ENCODE measurements at places on chromosomes 13 and 19.

DNA sequence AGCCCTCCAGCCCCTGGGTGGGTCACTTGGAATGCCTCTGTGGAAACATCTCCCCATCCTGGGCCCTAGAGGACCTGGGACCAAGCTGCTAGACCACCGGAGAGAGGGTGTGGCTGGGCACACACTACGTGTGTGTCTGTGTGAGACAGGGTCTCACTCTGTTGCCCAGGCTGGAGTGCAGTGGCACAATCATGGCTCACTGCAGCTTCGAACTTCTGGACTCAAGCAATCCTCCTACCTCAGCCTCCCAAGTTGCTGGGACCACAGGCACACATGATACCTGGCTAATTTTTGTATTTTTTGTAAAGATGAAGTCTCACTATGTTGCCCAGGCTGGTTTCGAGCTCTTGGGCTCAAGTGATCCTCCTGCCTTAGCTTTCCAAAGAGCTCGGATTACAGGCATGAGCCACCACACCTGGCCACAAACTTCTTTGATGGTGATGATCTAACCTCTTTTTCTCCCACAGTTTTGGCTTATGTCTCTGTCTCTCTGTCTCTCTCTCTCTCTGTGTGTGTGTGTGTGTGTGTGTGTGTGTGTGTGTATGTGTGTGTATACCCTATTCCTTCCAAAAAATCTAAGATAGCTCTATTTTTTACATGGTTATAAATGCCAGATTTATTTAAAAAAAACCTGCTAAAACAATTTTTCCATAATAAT lies 32.1 kb upstream of the SLC7A9 start:
- DNase-seq, result no peak

- DNase-seq, result peak; percentile 84
Measured at GRCh38 chr13:108326309-108326708, 56.8 kb downstream of the TNFSF13B start.

GRCh38 chr19:23771761-23772674 lies 13.3 kb upstream of the ZNF681 start:
- no peak for DNase-seq

DNA sequence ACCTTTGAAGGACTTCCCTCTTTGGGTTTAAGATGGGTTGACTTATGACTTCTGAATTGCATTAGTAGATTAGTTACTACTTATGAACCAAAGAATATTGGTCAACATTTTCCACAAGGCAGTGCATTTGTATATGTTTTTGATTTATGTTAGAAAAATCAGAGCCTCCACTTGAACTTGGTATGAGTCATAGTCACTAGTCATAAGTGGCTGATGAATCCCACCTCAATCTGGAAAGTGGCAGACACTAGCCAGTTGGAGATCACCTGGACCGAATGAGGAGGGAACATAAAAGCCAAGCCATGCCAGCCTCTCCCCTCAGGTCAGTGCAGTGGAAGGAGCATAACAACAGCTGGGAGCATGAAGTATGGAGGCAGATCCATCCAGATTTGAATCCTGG lies 39.3 kb upstream of the SPART start:
- DNase-seq, result no peak

DNA sequence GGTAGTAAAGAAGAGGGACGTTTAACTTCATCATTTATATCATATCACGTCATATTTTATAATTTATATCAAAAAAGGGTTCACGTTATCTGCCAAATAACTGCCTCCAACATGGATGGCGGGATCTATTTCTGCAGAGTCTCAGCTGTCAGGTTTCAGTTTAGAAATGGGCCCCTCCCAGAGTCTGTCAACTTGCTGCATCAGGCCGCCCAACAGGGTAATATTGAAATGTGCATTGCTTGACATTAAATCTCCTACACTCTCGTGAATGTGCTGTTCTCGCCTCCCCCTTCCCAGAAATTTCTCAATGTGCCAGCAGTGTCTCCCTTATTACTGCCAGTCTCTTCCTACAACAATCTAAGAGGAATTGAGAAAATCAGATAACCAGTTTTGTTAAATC lies 96.9 kb downstream of the TRPC4 start:
- no peak for DNase-seq

DNA sequence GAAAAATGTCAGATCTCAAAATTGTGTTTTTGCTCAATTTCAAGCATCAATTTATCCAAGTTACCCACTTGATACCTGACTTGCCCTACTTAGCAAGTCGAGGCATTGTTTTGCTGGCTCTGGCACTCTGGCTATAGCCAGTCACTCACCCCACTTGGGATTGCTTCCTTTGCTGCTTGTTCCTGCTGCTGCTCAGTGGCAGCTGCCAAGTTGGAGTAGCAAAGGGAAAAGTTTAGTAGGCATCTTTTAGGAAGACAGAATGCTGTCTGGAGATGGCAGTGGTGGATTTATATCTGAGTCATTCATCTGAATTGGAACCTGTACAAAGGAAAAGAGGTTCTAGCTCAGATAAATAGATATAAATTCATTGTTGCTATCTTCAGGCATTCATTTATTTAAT lies 41.2 kb downstream of the PCCA start:
- no peak for DNase-seq

DNA sequence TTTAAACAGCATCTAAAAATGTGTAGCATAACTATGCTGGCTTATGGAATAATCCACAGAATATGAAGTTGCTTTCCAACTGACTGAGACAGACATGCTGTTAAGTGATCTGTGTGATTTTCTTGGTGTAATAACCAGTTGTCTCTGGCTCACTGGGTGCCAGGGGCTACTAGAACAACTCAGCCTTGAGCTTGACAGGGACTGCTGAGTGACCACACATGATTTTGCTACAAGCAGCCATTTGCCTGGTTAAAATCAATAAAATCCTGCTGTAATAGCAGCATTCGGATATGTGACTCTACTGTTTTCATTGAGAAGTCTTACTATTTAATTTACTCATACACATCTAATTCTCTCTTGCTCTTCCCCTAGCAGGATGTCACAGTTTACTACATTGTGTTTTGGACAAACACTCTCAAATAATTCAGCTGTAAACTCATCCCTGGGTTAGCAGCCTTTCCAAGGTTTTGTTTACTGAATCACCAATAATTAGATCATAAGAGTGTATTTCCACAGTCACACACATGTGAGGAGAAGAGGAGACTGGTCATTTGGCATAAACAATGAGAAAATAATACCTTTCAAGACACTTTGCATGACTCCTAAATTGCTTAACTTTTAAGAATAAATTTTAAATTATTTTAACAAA lies 426.2 kb downstream of the PCDH9 start:
- no peak for DNase-seq

- DNase-seq, result no peak
Measured at GRCh38 chr19:31499281-31500196, 150.3 kb upstream of the TSHZ3 start.

DNA sequence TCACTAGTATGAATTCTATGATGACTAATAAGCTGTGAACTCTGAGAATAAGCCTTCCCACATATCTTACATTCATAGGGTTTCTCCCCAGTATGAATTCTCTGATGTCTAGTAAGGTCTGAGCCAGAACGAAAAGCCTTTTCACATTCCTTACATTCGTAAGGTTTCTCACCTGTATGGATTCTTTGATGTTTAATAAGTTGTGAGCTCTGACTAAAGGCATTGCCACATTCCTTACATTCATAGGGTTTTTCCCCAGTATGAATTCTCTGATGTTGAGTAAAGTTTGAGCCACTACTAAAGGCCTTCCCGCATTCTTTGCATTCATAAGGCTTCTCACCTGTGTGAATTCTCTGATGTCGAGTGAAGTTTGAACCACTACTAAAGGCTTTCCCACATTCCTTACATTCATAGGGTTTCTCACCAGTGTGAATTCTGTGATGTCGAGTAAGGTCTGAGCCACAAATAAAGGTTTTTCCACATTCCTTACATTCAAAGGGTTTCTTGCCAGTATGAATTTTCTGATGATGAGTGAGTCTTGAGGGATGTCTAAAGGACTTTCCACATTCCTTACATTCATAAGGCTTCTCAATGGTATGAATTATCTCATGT lies 30.7 kb upstream of the ZFP82 start:
- DNase-seq, result no peak

DNA sequence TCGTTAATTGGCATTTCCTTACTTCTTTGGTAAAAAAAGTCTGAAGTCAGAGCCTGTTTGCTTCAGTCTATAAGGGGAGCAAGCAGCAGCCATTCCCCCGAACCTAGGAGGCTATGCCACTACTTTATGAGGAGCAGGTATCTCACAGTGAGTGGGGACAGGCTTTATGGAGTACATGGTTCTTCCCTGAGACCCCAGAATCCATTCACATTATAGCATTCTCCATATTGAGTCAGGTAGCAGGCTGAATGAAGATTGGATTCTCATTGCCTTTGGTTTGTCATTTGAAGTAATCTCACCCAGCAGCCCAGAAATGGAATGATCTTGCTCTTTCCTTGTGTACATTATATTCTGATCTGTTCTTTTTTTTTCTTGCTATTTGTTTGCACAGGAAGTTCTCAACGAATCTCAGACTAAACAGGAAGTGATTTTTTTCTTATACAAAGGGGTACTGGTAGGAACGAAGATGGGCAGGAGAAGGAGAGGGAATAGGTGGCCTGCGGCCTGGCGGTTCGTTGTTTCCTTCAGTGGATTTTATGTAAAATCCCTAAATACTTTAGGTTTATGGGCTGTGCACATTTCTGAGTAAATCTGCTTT lies 74.4 kb downstream of the ARHGAP35 start:
- no peak for DNase-seq

- DNase-seq, result no peak
Measured at GRCh38 chr19:13579388-13580060, 73.2 kb upstream of the CACNA1A start.

DNA sequence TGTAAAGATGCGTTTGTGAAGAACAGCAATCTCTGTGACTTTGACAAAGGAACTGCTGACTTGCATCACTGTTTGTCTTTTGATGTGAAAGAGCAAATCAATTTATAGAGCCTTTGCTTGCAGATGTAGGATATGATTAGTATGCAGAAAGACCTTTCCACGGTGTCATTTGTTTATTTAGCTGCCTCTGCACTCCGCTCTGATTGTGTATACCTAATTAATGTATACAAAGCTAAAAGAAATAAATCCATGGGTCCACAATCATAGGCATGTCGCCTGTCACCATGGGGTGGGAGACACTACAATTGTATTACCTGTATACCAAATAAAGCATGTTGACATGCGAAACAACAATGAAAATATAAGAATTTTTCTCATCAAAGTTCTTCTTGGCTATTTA lies 410.7 kb downstream of the MZT1 start:
- DNase-seq, result no peak

- no peak for DNase-seq
Measured at GRCh38 chr13:99123101-99124045, 77.3 kb upstream of the UBAC2 start.

DNA sequence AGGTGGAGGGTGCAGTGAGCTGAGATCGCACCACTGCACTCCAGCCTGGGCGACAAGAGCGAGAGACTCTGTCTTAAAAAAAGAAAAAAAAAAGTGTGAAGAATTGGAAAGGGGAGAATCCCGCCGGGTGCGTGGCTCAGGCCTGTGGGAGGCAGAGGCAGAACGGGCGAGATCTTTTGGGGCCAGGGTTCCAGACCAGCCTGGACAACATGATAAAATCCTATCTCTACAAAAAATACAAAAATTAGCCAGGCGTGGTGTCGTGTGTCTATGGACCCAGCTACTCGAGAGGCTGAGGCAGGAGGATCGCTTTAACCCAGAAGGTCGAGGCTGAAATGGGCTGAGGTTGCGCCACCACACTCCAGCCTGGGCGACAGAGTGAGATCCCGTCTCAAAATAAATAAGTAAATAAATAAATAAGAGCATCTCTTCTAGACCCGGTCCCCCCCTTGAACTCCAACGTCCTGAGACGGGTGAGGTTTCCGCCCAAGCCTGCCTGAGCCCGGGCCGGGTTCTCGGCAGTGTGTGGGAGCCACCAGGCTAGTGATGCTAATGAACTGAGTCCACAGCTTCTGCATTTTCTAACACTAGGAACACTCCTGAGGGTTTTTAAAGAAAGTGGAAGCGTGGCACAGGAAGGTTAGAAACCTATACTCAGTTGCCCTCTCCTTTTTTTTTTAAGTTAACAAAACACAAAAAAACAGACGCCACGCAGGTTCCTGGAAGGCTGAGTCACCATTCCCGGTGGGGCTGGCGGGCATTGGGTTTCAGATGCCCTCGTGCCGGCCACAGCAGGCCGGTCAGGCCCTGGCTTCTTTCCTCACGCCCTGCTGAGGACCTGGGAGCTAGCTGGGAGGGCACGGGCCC lies 22.0 kb downstream of the GPX4 start:
- DNase-seq, result no peak

DNA sequence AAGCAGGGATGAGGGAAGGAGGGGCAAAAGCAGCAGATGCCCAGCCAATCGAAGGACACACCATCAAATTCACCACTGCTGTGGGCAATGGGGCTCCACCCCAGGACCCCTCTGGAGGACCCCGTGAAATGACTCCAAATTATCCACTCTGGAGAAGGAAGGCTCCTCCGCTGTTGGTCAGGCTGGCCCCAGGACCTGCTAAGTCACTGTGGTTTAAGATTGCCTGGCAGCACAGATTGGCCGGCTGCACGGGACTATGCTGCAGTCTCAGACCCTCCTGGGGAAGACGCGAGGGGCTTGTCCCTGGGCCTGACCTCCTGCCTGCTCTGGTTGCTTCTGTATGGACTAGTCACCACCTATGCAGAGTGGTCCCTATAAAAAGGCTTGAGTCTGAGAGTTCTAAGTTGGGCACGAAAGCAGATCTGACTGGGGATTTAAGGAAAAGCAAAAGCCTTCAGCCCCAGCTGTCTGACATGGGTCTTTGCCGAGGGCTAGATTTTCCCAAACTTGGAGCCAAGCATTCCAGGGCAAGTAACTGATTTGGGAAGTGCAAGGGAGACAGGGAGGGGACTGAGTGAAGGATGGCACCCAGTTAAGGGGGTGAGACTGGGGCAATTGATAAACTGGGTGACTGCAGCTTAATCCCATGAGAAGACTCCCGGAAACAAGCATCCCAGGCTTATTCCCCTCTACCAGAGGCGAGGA lies 91.7 kb downstream of the TSHZ3 start:
- DNase-seq, result no peak

GRCh38 chr19:43738780-43739211 lies 16.0 kb downstream of the SMG9 start:
- DNase-seq, result no peak

GRCh38 chr19:57664269-57665127 lies 4.2 kb upstream of the ZSCAN4 start:
- no peak for DNase-seq

DNA sequence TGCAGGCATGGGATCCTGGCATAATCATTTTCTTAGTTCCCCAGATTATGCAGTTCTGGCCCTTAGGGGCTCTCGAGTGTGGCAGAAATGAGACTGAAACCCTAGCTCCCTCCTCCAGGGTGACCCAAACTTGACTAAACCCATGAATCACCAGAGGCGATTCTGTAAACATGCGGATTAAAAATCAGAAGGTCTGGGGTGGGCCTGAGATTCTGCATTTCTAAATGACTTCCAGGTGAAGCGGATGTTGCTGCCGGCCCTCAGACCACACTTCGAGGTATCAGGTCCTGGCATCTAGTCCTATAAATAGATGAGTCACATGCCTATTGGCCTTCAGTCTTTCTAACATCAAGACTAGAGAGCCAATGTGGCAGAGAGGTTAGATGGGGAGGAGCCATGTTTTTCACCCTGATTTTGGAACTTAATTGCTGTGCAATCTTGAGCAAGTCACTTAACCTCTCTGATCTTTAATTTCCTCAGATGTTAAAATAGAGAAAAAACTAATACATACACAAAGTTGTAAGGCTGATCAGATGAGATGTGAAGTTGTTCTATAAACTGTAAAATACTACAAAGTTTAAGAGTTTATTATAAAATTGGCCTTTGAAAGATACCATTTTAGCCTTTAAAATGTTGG lies 431.2 kb downstream of the FOXO1 start:
- no peak for DNase-seq

All from Kasumi-1 (cell line).